ENCODE measurements at places on chromosomes 1 and 21. TPM values are rescaled to one million over a fixed set of nuclear protein-coding genes. Genes with fewer than 3 reads are reported as not detected.

PFKL gene
- total RNA-seq: 51.7 TPM

DISC1 gene
- 0.29 TPM for total RNA-seq

FAM177B gene
- total RNA-seq: not detected

CHIA gene
- not detected for total RNA-seq

SERINC2 gene
- 31.2 TPM for total RNA-seq

GOLPH3L gene
- total RNA-seq: 13.0 TPM
